ENCODE measurements at places on chromosomes 2 and 18. TPM values are rescaled to one million over a fixed set of nuclear protein-coding genes. Genes with fewer than 3 reads are reported as not detected.

DNA sequence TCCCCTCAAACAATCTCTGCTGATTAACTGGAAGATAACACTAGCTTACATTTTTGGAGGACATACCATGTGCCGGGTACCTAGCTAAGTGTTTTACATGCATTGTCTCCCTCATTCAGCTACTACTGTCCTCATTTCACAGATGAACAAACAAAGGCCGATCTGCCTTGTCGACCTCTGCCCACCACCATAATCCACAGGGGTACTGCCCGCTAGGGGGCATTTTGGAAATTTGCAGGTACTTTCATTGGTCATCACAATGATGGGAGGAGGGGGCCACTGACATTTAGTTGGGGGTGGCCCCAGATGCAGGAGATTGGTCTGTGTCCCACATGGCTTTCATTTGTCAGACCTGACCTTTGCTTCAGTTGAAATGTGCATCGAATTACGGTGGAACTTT is 3.9 kb upstream of the TMEM163 start:
- DNase-seq = no peak

DNA sequence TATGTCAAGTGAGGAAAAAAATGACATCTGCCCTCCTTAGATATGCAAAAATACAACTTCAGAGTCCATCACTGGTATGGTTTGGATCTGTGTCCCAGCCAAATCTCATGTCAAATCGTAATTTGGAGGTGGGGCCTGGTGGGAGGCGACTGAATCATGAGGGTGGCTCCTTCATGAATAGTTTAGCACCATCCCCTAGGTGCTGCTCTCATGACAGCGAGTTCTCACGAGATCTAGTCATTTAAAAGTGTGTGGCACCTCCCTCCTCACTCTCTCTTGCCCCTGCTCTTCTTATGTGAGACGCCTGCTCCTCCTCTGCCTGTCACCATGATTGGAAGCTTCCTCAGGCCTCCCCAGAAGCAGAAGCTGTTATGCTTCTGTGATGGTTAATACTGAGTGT is 5.9 kb upstream of the PSMA8 start:
- no peak for DNase-seq

- no peak for DNase-seq
Measured at GRCh38 chr2:236685361-236685760, 115.7 kb downstream of the ACKR3 start.

GRCh38 chr2:215410932-215411285 is 25.0 kb downstream of the FN1 start:
- DNase-seq = no peak

DNA sequence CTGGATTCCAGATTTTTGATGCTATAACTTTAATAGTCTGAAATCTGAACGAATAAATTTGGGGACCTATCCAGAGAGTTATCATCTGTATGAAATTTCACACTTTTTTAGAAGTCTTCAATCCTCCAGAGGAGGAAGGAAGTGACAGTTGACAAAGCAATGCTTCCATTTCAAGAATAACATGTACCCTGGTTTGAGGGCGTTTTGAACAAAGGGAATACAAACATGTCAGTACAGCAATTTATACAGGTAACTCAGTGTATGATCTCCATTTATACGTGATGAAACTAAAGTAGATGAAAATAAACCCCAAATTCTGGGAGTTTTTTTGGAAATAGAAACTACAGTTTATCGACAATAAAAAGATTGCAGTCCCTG is 42.2 kb downstream of the CIB4 start:
- no peak for DNase-seq

DNA sequence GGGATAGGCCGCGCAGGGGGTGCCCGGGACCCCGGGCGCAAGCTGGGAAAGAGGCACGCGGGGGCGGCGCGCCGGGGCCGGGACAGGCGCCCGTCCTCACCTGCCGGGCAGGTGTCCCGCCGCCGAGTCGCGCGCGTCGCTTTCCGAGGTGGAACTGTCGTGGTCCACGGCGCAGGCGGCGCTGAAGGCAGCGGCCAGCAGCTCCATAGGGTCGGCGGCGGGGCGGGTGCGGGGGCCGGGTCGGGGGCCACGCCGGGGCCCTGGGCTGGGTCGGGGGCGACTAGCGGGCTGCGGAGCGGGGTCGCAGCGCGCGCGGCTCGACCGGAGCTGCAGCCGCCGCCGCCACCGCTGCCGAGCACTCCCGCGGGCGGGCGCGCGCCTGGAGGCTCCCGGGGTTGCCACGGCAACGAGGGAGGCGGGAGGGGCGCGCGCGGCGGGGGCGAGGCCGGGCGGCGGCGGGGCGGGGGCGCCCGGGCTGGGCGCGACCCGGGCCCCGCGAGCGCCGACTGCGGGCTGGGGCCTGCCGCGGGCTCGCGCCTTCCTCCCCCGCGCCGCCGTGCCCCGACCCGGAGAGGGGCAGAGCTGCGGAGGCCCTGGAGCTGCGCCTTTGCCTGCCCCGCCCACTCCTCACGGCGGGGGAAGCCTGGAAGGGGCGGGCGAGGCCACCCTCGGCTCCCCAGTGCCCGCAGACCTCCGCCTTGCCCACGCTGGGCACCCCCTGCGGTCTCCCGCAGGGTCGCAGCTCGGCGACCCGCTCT is 57.9 kb downstream of the SNORC start:
- DNase-seq = peak; percentile 28

- no peak for DNase-seq
Measured at GRCh38 chr2:21754164-21754788, 630.5 kb downstream of the TDRD15 start.

GRCh38 chr2:164145093-164145987 is 409.5 kb upstream of the FIGN start:
- no peak for DNase-seq

- DNase-seq = no peak
Measured at GRCh38 chr2:196589419-196589818, 50.1 kb upstream of the CCDC150 start.

ASPRV1 gene
- 2.7 TPM for polyA plus RNA-seq

PIEZO2 gene
- polyA plus RNA-seq = 44.9 TPM
